ENCODE measurements at places on chromosomes 13 and 19.

GRCh38 chr13:91248249-91248648 is 99.2 kb upstream of the MIR17HG start:
- no peak for DNase-seq

DNA sequence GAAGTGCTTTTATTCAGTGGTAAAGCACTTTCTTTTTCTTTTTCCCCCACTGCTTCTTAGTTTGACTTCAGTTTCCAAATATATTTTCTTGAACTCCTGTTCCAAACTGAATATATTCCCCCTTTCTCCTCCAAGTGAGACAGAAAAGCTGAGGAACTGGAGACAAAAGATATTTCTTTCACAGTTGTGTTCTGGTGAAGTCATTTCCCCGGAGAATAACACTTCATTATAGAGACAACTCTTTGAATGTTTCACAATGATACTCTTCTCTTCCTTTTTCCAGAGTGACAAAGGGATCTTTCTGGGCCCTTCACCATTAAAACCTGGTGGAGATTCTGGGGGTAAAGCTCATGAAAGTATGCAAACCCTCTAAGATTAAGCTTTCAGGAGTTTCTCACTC is 860.8 kb upstream of the SLITRK5 start:
- DNase-seq: no peak

GRCh38 chr13:25171517-25172302 is at the start of gene AMER2:
AMER2 (minus strand) TSS chr13:25172288; CDS start chr13:25171619, 669 bp downstream.
- no peak for DNase-seq

GRCh38 chr13:23377579-23377978 is 55.9 kb downstream of the SACS start:
- no peak for DNase-seq

- no peak for DNase-seq
These were observed 37.9 kb upstream of the UBL3 start for GRCh38 chr13:29888306-29888705.

GRCh38 chr13:92029641-92030040 is 631.2 kb downstream of the GPC5 start:
- no peak for DNase-seq

DNA sequence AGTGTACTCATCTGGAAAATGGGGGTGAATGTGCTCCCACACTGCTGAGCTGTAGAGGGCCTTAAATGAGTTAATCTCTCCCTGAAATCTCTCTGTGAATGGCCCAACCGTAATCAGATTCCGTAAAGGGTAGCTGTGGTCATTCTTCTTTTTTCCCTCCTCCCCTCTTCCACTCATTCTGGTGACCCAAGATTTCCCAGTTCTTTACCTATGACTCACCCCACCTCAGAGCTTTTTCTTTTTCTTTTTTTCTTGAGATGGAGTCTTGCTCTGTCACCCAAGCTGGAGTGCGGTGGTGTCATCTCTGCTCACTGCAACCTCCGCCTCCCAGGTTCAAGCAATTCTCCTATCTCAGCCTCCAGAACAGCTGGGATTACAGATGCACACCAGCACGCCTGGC is 33.3 kb upstream of the MUC16 start:
- no peak for DNase-seq

DNA sequence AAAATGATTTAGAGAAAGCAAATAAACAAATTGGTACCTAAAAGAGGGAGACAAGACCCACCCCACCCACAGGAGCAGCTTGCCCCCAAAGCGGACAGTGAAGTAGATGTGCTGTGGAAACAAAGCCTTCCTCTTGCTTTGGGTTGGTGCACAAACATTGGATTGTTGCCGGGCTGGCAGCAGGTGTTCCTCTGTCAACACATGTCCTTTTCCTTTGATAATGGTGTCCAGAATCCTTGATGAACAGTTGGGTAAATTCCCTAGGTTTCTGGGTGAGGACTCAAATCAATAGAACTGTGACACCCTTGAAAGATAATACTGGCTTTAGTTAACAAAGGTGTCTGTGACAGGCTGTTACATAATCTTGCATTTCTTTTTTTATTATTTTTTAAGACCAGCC is 311.8 kb downstream of the SPRY2 start:
- DNase-seq: no peak

DNA sequence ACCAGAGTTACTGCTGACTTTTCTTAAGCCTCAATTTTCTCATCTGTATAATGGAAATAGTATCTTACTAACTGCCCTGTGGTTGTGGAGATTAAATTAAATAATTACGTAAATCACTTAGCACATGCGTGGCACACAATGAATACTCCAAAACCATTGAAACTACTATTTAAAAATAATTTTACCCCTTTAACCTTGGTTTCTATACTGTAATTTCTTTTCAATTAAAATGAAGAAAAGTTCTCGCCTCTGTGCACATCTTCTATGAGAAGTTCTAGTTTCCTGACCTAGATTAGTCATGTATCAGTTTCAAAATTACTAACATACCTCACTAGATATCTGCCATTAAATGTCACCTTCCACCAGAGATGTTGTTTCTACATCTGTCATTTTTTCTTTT is 5.7 kb downstream of the SLITRK1 start:
- no peak for DNase-seq

- DNase-seq: no peak
These were observed 14.2 kb upstream of the BCL3 start for GRCh38 chr19:44734357-44734756.

DNA sequence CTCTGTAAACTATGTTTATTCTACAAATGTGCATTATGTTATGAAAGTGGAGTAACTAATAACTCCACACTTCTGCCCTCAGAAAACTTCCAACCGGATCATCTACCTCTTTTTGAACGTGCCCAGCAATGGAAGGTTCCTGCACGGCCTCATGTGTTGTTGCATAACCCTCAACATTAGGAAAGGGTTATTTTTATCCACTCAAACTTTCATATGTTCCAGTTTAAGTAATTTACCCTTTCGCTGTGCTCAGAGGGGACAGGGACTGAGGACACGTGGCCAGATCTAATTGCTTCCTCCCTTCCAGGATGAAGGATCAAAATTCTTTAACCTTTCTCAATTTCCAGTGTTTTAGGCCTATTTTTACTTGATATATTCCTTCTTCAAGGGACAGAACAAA is 29.6 kb downstream of the IRS2 start:
- no peak for DNase-seq

- no peak for DNase-seq
These were observed 61.0 kb upstream of the SHISA2 start for GRCh38 chr13:26112843-26113242.

DNA sequence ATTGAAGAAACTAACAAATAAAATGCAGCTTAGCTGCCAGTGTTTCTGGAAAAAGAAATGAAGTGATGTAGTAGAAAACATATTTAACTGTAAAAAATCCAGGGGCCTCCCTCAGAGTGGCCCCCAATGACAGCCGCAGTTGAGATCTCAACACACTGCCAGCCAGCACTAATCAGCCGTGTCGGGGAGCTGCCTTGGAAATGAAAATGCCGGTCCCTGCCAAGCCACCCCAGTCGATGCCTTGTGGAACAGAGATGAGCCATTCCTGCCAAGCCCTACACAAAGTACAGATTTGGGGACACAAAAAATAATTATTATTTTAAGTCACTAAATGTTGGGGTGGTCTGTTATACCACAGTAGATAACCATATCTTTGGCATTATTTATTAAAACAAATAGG is 1342.4 kb downstream of the EFNB2 start:
- DNase-seq: no peak

DNA sequence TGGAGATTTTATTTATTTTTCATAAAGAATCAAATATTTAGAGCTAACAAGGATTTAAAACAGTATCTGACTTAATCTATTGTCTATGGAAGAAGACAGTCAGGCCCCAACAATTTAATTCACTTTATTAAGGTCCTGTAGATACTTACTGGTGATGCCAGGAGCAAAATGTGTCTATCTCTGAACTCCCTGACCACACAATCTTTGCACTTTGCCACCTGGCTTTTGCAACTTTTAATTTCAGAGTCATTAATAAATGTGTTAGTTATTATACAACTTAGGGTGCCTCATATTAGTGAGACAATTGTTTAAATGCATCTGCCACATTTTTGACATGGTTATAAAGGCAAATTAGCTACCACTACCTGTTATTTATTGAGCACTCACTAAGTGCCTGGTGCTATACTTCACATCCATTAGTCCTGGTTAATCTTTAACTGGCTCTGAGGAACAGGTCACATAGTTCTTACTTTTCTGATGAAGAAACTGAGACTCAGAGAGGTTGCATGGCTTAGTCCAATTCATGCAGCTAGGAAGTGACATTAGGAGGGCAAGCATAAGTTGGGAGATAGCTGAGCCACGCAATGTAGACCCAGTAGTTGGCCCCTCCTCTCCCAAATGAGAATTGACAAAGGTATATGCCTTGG is 297.9 kb downstream of the DCT start:
- DNase-seq: no peak

DNA sequence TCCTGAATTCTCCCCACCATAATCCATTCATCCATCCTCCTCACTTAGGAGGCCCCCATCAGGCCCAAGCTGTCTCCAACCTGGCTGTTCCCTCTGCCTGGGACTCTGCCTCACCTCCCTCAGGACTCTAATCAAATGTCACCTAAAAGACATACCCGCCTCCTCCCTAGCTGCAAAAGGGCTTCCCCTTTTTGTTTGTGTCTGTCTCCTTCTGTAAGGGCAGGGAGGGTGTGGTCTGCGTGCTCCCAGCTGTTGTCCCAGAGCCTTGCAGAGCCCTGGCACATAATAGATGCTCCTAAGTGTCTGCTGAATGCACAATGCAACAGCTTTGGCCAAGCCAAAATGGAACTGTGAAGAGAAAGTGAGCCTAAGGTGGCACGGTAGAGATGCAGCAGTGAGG is 4.4 kb downstream of the TRIR start:
- DNase-seq: no peak

DNA sequence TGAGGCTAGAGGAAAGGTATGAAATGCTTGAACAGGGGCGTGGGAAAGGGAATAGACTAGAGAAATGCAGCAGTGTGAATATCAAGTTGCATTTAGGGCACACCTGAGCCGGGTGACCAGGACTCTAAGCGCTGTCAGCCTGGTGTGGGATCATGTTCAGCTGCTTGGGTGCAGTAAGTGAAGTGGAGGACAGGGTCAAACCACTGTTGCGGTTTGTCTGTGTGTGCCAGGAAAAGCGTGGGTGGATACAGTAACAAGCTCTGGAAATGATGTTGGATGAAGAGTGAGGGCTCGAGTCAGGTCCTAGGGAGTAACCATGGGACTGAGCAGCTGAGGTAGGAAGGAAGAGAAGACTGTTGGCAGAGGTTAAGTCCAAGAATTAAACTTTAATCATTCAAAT is 15.8 kb downstream of the DGKH start:
- DNase-seq: no peak

GRCh38 chr13:56201834-56202233 is 938.9 kb upstream of the PRR20A start:
- DNase-seq: no peak

DNA sequence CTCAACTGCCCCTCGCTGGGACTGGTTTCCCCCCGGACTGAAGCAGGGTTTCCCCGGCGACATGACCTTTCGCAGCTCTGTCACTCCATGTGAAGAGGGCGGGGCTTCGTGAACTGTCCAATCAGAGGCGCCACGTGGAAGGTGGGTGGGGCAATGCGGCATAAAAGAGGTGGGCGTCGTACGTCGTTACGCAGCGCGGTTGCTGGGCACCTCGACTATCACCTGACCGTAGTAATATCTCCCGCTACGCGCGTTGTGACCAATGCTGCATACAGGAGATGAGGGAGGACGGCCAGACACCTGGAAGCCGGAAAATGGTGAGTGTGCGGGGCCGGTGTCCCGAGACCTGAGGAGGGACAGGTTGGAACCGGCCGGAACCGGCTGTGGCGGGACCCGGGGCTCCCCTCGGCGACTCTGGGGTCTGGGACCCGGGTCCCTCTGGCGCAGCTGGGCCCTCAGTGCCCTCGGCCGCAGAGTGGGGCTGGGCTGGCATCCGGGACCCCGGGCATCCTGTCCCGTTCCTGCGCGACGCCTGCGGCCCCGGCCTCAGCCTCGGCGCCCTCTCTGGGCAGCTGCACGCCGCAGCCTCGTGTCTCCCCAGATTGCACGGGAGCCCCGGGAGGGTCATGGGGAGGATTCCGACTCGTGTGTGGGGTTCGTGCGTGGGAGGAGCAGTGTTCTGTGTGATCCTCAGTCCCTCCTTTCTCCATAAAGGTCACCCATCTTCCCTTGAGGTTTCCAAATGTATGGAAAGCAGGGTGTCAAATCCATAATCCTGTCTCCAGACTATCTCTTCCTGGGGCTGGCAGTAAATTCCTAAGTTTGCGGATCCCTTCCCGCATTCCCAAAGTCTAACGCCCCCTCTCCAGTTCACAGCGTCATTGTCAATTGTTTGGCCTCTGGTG is 32.2 kb downstream of the ZNF136 start:
- no peak for DNase-seq

DNA sequence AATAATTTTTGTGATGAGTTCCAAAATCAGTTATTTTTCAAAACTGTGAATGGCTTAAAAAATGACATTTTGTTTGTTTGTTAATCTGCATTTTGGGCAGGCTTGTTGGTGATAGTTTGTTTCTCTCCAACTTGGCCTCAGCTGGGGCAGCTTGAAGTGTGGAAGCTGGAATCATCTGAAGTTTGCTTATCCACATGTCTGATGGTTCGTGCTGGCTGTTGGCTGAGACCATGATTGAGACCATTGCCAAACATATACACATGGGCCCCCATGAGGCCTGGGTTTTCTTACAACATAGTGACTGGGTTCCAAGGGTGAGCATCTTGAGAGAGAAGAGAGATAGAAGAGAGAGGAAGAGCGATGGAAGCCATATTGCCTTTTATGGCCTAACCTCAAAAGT is 201.2 kb downstream of the NDFIP2 start:
- no peak for DNase-seq

DNA sequence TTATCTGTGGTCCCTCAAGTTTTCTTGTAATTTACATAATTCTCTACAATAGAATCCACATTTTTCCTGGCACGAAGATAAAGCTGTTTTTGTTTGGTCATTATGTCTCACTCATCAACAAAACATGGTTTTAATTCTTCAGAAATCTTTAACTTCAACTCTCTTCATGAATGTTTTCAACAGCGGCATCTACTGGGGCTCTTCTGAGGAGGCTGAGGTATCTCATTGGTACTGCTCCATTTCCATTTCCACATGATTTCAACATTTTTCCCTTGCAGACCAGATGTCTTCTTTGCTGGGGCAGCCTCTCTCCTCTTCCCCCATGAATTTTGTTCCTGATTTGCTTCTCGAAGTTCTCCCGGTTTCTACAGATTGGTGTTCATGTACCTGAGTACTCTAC is 5.8 kb upstream of the KBTBD7 start:
- DNase-seq: no peak

- no peak for DNase-seq
These were observed 17.8 kb upstream of the ATP12A start for GRCh38 chr13:24662195-24663088.

- no peak for DNase-seq
These were observed 352.8 kb downstream of the KLF12 start for GRCh38 chr13:73781384-73781783.
